Neuronal stem cell (in vitro differentiated cells): ENCODE measurements at places on chromosomes 4 and X.
A peak's percentile ranks its signal among the peaks of the same experiment; 100 is the strongest.

- DNase-seq: no peak
Measured at GRCh38 chr4:963276-964225, 9.8 kb downstream of the DGKQ start.

DNA sequence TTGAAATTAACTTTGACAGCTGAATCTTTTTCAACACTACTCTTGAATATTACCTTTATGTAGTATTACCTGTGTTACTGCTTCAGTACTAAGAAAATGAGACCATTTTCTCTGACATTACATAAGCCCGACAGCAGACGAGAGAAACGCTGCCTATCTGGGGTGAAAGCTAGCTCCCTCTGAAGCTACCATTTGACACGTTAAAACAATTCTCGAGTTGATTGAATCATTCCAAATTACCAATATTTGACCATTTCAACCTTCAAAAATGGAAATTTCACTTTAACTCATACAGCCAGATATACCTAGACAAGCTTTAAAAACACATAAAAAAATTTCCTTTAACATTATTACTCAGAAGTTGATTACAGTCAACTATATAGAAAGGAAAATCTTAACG lies 836 bp downstream of the GPM6A start:
- DNase-seq: no peak

GRCh38 chr4:13493793-13494192 lies 9.7 kb upstream of the RAB28 start:
- DNase-seq: no peak

DNA sequence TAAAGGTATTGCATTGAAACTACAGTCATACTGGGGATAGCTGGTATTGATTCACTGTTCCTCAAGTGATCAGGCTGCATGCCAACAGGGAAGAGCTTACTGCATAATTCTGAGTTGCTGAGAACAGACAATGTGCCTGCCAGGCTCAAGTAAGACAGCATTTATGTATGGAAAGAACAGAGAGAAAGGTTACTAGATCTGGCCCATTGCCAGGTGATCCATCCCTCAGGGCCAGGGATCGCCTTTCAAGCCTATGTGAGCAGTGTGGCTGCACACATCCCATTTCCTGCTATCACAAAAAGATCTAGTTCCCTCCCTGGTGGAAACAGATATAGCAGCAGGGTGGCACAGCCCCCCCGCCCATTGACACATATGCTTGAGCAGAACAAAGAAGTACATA lies 254.0 kb downstream of the TMA16 start:
- no peak for DNase-seq

GRCh38 chr4:111362941-111363361 lies 740.1 kb upstream of the PITX2 start:
- no peak for DNase-seq

- DNase-seq: no peak
Measured at GRCh38 chr4:153227469-153228075, 23.3 kb downstream of the TRIM2 start.

DNA sequence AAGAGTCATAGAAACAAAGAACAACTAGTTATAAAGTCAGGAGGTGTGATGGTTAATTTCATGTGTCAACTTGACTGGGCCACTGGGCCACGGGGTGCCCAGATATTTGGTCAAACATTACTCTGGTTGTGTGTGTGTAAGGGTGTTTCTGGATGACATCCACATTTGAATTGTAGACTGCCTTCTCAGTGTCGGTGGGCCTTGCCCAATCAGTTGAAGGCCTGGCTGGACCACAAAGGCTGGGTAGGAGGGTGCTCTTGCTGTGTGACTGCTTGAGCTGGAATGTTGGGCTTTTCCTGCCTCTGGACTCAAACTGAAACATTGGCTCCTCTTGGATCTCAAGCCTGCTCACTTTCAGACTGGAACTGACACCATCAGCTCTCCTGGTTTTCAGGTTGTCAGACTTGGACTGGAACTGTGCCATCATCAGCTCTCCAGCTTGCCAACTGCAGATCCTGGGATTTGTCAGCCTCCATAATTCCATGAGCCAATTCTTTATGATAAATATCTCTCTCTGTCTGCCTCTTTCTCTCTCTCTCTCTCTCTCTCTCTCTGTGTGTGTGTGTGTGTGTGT lies 41.4 kb downstream of the CLDN34 start:
- no peak for DNase-seq

DNA sequence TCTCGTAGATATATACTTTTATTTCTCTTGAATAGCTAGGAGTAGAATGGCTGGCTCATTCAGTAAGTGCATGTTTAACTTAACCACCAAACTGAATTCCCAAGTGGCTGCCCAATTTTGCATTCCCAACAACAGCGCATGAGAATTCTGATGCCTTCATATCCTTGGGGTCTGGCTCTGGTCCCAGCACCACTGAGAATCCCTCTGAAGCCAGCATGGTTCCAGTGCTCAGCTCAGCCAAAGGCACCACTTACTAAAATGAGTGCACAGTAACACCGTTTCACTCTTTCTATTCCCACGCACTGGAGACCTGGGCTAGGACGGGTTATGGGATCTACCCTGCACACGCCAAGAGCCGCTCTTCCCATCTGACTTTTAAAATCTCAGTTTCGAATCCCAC lies 60.4 kb downstream of the CASP3 start:
- DNase-seq: no peak

DNA sequence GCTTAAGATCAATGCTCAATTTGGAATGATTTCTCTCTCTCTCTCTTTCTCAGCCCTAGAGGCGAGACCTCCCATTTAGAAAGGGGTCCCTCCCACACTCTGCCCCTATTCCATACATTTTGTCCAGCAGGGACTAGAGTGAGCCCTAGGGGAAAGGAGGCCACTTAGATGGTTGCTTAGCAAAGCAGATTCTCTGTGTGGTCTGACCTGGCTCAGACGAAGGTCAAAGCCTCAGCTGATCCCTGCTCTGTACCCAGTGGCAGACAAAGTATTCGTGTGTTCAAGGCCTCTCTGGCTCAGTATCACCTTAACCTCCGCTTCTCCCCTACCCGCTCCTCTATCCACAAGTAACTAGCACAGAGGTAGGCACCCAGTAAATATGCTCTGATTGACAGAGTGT lies 78.4 kb downstream of the HPRT1 start:
- no peak for DNase-seq

- DNase-seq: no peak
Measured at GRCh38 chrX:72663737-72664136, 50.4 kb downstream of the PHKA1 start.

GRCh38 chr4:86019362-86019761 lies 340.5 kb downstream of the MAPK10 start:
- DNase-seq: no peak

GRCh38 chr4:7630568-7631287 lies 196.0 kb upstream of the PSAPL1 start:
- DNase-seq: no peak

- no peak for DNase-seq
Measured at GRCh38 chrX:105136786-105137185, 83.7 kb downstream of the TEX13A start.

GRCh38 chr4:112523008-112523721 lies 7.2 kb upstream of the NEUROG2 start:
- peak; percentile 59 for DNase-seq

DNA sequence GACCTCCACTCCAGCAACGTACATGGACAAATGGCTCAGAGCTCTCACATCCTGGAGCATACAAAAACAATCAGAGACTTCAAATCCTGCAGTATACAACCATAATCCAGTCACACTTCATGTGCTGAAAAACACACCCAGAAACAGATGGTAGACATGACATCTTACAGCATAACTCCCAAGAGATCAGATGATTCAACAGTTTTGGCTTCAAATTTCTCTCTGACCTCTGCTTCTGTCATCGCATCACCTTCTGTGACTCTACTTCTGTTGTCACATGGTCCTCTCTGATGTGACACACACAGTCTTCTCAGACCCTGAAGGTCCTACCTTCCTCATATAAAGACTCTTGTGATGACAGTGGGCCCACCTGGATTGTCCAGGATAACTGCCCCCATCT lies 18.5 kb downstream of the SUV39H1 start:
- DNase-seq: no peak

- no peak for DNase-seq
Measured at GRCh38 chr4:111937368-111937767, 207.9 kb upstream of the FAM241A start.

- DNase-seq: no peak
Measured at GRCh38 chrX:39752815-39753214, 344.9 kb downstream of the BCOR start.

GRCh38 chrX:70878902-70879301 lies 29.6 kb downstream of the TEX11 start:
- no peak for DNase-seq

GRCh38 chr4:45554423-45554822 lies 569.4 kb downstream of the GABRG1 start:
- DNase-seq: no peak

DNA sequence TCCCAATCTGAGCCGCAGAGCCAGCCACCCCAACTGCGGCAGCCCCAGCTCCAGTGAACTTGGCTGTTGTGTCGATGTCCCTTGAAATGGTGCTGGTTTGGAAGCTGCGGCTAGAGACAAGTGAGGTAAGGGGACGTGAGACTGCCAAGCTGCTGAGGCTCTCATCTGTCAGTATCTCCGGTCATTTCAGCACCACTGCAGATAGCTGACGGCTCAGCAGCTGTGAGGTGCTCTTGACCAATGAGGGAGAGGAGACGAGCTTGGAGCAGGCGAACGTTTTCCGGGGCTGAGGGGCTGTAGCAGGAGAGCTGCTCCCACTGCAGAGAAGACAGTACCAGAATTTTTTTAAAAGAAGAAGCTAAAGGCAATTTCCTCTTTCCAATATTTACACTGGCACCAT lies 175.5 kb upstream of the CASK start:
- no peak for DNase-seq

DNA sequence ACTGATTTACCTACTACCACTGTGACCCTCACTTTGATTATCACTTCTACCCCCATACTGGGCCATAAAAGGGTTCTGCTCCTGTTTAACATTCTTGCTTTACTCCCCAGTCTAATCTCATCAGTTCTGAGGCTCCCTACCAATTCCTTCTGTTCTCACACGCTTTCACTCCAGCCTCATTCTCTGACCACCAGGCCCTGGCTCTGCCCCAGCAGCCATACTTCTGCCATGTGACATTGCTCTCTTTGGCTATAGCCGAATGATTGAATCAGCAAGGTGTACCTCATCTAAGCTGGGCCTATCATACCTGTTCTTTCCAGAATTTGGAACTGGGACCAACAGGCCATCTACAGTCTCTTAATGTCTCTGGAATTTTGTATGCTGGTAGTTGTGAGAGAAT lies 14.4 kb upstream of the ELF2 start:
- no peak for DNase-seq

GRCh38 chrX:53882331-53882730 lies 161.9 kb downstream of the PHF8 start:
- DNase-seq: no peak

- DNase-seq: no peak
Measured at GRCh38 chr4:1226144-1226481, 22.8 kb downstream of the CTBP1 start.
